ENCODE measurements at places on chromosomes 2 and 18. TPM values are rescaled to one million over a fixed set of nuclear protein-coding genes. Genes with fewer than 3 reads are reported as not detected.

DNA sequence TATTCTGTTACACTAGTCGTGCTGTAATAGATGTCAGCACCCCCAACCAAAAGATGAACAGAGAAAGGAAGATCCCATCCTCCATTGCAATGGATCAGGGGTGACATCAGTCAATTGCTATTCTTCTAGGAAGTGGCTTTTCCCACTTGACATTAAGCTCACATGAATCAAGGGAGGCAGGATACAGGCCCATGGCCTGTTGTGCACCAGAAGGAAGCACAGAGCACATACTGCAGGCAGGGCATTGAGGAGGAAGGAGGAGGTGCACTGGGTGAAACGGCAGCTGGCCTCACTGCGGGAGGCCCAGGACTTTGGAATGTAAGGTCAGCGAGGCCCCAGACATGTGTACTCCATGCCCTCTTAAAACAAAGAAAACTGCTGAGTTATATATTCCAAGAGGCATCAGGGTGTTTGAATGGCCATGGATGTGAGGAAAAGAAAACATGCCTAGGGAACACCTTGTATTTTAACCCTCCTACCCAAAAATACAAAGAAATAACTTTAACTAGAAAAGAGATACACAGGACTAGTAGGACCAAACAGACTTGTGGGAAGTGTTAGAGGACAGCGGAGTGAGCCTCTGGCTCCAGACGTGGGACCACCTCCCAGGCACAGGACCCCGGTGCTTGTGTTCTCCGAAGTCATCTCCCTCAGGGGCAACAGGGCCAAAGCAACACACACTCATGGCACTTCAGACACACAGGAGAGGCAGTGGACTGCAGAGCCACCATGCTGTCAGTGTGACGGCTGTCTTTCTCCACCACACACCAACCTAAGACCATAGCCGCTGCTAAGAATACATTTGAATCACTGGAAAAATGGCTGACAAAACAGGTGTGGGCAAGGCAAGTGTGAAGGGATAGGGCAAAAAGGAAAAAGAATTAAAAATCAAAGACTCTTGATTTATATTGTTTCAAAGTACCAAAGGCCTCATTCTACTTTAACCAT lies 51.4 kb upstream of the RIOK3 start:
- H3K36me3 ChIP-seq = no peaks in the 10 kb centered on the region
- peaks cover 12% of the 10 kb centered on the region for H3K4me1 ChIP-seq
- no peak overlapping the region for H3K27ac ChIP-seq
- no peak for DNase-seq

GRCh38 chr18:62407660-62408059 lies 82.5 kb downstream of the TNFRSF11A start:
- DNase-seq = no peak
- H3K4me1 ChIP-seq = no peaks in the 10 kb centered on the region
- H3K4me3 ChIP-seq = no peak overlapping the region
- H3K27me3 ChIP-seq = no peaks in the 10 kb centered on the region

- H3K4me3 ChIP-seq = no peak overlapping the region
- peaks cover 7% of the 10 kb centered on the region for H3K4me1 ChIP-seq
- H3K36me3 ChIP-seq = no peaks in the 10 kb centered on the region
- no peak overlapping the region for H3K27ac ChIP-seq
Measured at GRCh38 chr2:119407430-119408220, 24.0 kb upstream of the TMEM37 start.

DNA sequence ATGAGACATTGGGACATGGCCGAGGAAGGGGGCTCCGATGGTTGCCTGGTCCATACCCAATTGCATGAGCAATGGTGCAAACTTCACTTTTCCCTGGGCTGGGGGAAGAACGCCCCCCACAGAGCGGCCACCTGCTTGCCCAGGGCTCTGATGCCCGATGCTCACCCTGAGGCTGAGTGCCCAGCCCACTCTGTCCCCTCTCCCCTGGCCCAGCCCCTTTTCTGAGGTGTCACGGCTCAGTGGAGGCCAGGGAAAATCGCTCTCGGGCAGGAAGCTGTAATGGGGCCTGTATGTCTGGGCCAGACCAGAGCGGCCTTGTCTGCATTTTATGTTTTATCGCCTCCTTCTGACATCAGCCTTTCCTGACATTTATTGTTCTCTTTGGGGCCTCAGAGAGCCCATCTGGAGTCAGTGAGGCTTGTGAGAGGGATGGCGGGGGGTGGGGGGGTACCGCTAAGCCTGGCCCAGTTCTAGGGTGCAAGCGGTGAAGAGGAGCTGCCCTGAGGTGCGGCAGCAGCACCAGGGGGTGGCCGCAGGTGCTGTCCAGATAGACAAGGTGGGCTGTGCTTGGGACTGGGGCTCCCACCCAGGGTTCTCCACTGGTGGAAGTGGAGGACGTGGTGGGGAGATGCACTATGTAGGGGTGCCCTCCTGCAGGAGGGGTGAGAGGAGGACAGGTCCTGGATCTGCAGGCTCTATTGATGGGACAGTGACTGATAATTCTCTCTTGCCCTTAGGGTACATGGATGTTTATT lies 46.2 kb downstream of the INHBB start:
- H3K36me3 ChIP-seq = no peaks in the 10 kb centered on the region
- H3K4me1 ChIP-seq = peaks cover 4% of the 10 kb centered on the region
- no peaks in the 10 kb centered on the region for H3K27me3 ChIP-seq
- no peak for DNase-seq
- H3K27ac ChIP-seq = no peak overlapping the region

DNA sequence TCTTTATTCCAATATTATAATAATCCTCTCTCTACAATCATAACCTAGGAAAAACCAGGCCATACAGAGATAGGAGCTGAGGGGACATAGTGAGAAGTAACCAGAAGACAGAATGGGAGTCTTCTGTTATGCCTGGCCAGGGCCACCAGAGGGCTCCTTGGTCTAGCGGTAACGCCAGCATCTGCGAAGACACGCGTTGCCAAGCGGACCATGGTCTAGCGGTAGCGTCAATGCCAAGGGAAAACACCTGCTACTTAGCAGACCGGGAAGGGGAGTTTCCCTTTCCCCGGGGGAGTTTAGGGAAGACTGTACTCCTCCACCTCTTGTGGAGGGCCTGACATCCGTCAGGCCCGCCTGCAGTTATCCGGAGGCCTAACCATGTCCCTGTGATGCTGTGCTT lies 36.6 kb downstream of the ARL6IP6 start:
- H3K27ac ChIP-seq = no peak overlapping the region
- no peaks in the 10 kb centered on the region for H3K36me3 ChIP-seq
- no peaks in the 10 kb centered on the region for H3K27me3 ChIP-seq
- DNase-seq = no peak
- no peaks in the 10 kb centered on the region for H3K4me1 ChIP-seq

DNA sequence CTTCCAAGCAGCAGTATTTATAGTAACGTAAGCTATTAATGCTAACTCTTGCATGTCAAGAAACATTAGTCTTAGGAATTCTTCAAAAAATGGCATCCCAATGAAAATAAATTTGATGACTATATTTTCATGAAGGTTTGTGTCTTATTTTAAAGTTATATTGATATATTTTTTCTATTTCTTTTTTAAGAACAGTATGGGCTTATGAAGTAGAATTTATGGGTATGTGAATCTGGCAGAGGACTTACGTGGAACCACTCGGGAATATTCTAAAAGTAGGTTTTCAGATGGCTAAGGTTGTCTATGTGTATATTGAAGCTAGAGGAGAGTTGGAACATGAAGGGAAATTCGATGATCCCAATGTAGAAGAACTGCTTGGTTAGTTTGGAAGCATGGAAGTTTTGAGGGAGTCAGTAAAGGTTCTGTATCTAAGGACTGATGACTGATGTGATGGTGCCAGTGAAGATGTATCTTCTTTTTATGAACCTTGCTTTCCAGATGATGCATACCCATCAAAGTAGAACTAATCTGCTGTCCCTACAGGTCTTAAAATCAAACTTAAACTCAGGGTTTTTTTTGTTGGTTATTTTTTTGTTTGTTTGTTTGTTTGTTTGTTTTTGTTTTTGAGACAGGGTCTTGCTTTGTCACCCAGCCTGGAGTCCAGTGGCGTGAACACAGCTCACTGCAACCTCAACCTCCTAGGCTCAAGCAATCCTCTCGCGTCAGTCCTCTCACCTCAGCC lies 39.5 kb downstream of the DDX1 start:
- no peaks in the 10 kb centered on the region for H3K4me1 ChIP-seq
- no peak overlapping the region for H3K4me3 ChIP-seq
- DNase-seq = no peak
- H3K36me3 ChIP-seq = peaks cover 59% of the 10 kb centered on the region

DNA sequence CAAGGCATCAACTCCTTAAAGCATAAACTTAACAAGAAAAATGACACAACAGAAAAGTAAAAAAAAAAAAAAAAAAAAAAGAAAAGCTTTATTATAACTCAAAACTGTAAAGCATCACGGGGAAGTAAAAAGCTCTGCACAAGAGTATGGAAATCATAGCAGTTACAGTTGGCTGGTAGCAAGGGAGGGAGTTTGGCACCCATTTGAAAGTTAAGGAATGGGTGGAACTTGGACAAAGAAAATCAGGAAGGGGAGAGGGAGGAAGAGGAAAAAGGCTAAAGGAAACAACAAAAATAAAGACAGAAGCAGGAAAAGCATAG lies 8.6 kb downstream of the KLF7 start:
- H3K27ac ChIP-seq = no peak overlapping the region
- H3K4me1 ChIP-seq = peaks cover 91% of the 10 kb centered on the region
- DNase-seq = no peak
- H3K27me3 ChIP-seq = no peaks in the 10 kb centered on the region

DNA sequence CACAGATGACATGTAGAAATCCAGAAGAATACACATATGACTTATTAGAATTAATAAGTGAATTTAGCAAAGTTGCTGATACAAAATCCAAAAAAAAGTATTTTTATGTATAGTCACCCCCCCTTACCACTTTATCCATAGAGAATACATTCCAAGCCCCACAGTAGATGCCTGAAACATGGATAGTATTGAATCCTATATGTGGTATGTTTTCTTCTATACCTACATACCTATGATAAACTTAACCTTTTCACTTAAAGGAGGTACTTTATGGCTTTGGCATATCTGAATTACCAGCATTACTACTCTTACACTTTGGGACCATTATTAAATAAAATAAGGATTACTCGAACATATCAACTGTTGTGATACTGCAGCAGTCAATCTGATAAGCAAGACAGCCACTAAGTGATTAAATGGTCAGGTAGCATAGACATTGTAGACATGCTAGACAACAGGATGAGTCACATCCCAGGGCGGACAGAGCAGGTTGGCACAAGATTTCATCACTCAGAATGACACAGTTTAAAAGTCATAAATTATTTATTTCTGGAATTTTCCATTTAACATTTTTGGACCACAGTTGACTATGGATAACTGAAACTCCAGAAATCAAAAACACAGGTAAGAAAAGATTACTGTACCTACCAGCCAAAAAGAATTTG lies 208.2 kb upstream of the CHAC2 start:
- DNase-seq = no peak
- no peak overlapping the region for H3K4me3 ChIP-seq
- H3K36me3 ChIP-seq = no peaks in the 10 kb centered on the region
- no peaks in the 10 kb centered on the region for H3K4me1 ChIP-seq

- no peak for DNase-seq
- no peak overlapping the region for H3K4me3 ChIP-seq
- H3K4me1 ChIP-seq = no peaks in the 10 kb centered on the region
- no peaks in the 10 kb centered on the region for H3K36me3 ChIP-seq
- no peaks in the 10 kb centered on the region for H3K27me3 ChIP-seq
- no peak overlapping the region for H3K27ac ChIP-seq
Measured at GRCh38 chr2:161250864-161251436, 57.3 kb upstream of the PSMD14 start.

DNA sequence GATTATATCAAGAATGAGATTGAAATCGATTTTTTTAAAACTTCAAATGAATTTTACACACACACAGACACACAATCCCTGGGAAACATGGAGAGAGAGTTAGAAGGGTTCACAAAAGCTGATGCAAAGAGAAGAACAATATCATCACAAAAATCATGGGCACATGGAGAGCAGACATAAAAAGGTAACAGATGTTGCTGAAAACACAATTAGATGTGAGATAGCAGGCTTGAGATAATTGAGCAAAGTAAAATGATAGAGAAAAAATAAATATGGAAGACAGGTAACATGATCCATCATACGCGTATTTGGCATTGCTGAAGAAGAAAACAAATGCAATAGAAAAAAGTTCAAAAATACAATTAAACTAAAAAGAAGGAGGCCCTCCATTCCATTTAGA lies 11.6 kb upstream of the B4GALT6 start:
- H3K36me3 ChIP-seq = no peaks in the 10 kb centered on the region
- H3K4me1 ChIP-seq = no peaks in the 10 kb centered on the region
- no peak overlapping the region for H3K4me3 ChIP-seq
- no peak overlapping the region for H3K27ac ChIP-seq
- no peak for DNase-seq
- H3K27me3 ChIP-seq = no peaks in the 10 kb centered on the region

CPO gene
- total RNA-seq = not detected

SPHKAP gene
- total RNA-seq = 1.2 TPM

IL1RL2 gene
- 5.2 TPM for total RNA-seq

FLACC1 gene
- 0.74 TPM for total RNA-seq

GRB14 gene
- 2.7 TPM for total RNA-seq

DCC gene
- not detected for total RNA-seq

FAM98A gene
- 15.0 TPM for total RNA-seq
